PC-9 (cell line): ENCODE measurements at places on chromosomes 1 and 21. TPM values are rescaled to one million over a fixed set of nuclear protein-coding genes. Genes with fewer than 3 reads are reported as not detected.

The GPR161 gene
- 6.0 and 6.7 TPM in 2 replicates for total RNA-seq

DNA sequence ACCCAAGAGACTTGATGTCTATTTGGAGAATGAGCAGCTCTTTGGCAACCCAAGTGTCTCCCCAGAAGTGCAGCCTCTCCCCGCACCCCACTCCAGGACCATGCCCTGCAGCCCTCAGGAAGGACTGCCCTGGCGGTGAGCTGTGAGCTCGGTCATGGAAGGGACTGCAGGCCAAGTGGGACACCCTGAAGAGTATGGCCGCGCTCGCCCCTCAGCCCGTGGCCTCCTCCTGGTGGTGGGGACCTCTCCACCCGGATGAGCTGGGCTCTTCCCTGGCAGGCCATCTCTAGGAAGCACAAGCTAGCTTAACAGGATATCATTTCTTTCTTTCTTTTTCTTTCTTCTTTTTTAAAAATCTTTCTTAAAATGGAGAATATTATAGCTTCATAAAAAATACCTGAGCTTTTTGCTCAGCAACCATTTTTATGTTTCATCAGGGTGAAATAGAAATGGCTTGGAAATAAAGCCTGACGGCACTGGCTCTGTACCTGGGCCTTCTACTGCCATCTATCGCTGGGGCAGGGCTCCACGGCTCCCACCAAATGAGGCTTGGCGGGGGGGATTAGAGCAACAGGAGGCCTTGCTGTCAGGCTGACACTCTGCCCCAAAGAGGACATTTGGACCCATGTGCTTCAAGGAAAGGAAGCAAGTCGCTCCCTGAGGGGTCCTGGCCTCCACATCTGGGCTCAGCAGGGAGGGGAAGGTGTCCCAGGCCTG is 296.2 kb upstream of the VAMP3 start:
- H3K27ac ChIP-seq: no peak overlapping the region
- H3K4me3 ChIP-seq: no peak overlapping the region
- no peak for DNase-seq
- H3K4me1 ChIP-seq: no peaks in the 10 kb centered on the region
- peaks cover 71% of the 10 kb centered on the region for H3K27me3 ChIP-seq
- H3K36me3 ChIP-seq: no peaks in the 10 kb centered on the region

GRCh38 chr1:174583316-174583715 is 135.6 kb downstream of the GPR52 start:
- no peaks in the 10 kb centered on the region for H3K4me1 ChIP-seq
- H3K27ac ChIP-seq: no peak overlapping the region
- H3K4me3 ChIP-seq: no peak overlapping the region
- H3K27me3 ChIP-seq: no peaks in the 10 kb centered on the region
- no peak for DNase-seq

DNA sequence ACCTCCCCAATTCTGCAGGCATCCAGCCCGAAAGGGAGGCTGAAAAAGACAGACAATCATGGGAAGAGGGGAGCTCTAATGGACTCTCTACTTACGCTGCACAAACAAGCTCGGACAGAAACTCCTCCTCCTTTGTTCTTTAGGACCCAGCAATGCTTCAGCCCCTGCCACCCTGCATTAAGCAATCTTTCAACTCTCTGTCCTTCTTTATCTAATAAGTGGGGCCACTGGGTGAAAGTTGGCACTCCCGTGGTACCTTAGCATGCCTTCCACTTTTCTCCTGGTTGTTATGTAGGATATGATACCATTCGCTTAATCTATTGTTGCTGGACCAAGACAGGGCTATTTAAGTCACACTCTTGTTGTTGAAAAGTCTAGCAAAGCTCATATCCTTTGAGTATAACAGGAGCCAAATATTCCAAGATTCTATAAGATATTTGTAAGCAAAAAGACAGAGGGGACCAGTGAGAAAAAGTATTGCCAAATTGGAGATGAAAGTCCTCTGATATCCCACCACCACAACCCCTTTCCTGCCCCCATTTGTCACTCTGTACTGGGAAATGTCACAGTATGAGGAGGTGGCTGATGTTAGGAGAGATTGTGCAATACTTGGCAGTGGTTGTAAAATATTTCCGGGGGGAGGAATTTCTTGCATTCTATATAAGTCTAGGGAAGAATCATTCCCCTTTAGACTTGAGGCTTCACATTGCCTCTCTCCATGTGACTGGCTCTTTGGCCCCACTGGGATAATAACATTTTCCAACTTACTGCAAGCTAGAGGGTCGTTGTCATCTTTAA is 137.3 kb upstream of the GJB5 start:
- DNase-seq: no peak
- no peaks in the 10 kb centered on the region for H3K36me3 ChIP-seq
- H3K27ac ChIP-seq: no peak overlapping the region
- no peak overlapping the region for H3K4me3 ChIP-seq
- peaks cover 48% of the 10 kb centered on the region for H3K27me3 ChIP-seq

GRCh38 chr1:87338566-87338965 is 9.9 kb downstream of the LMO4 start:
- peaks cover 22% of the 10 kb centered on the region for H3K4me1 ChIP-seq
- H3K27me3 ChIP-seq: no peaks in the 10 kb centered on the region
- H3K36me3 ChIP-seq: peaks cover 90% of the 10 kb centered on the region
- H3K4me3 ChIP-seq: no peak overlapping the region

DNA sequence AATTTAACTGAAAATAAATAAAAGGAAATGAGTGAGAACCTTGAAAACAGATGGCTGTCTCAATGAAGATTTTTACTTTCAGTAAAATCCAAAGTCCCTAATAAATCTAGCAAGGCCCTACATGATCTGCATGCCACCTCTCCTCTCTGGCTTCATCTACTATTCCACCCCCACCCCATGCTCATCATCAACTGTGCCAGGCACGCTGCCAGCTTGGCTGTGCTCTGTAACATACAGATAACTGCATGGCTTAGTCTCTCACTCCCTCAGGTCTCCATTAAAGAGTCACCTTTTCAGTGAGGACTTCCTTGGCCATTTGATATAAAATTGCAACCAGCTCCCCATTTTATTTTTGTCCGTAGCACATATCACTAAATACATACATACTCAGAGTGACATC is 26.7 kb downstream of the RGSL1 start:
- no peaks in the 10 kb centered on the region for H3K4me1 ChIP-seq
- H3K27me3 ChIP-seq: peaks cover 15% of the 10 kb centered on the region
- no peak for DNase-seq

DNA sequence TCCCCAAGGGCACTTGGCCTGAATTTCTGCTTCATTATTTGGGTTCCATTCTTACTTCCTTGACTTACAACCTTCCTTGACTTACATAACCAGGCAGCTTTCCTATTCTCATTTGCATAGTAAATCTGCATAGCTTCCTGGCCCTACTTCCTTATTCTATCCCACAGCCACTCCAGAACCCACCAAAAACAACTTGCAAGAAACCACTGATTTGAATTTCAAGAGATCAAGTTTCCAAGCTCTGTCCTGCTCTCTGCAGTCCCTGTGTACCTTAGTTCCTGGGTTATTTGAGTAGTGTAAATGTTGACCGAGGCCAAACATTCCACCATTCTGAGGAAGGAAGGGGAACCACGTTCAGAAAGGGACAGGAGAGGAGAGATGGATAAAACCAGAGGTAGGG is 603.3 kb downstream of the PTPRC start:
- H3K4me3 ChIP-seq: no peak overlapping the region
- H3K27me3 ChIP-seq: no peaks in the 10 kb centered on the region
- no peaks in the 10 kb centered on the region for H3K4me1 ChIP-seq
- no peak for DNase-seq

DNA sequence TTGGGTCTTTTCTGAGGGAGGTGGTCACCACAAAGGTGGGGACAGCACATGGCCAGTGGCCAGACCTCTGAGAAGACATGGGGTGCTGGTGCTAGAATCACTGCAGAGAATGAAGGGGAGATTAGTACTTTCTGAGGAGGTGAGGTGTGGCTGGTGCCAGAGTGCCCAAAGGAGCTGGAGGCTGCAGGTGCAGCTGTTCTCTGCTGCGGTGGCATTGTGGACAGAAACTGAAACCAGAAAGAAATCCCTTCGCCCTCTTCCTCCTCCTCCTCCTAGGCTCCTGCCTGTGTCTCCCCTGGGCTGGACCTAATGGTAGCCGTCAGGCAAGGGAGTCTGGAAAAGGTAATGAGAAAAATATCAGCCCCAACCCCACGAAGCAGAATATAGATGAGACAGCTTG is 261.7 kb downstream of the TM2D1 start:
- no peaks in the 10 kb centered on the region for H3K4me1 ChIP-seq
- H3K27me3 ChIP-seq: no peaks in the 10 kb centered on the region
- H3K4me3 ChIP-seq: no peak overlapping the region
- DNase-seq: no peak

DNA sequence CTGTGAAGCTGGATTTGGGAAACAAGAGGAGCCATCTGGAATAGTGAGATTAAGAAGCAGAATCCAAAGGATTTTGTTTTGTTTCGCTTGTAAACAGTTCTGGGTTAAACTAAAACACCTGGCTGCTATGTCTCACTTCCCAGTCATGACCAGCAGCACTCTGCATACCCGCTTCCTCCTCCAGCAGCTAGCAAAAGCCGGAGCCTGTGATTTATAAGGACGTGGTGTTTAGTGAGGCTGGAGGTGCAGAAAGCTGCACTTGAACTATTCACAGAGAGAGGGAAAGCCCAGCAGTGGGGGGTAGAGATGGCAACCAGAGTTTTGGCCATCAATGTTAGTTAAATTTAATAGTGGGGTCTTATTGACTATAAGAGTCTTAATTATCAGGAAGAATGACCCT is 240.2 kb downstream of the AJAP1 start:
- H3K27me3 ChIP-seq: peaks cover 10% of the 10 kb centered on the region; the same call in 1 of the 2 replicates
- no peak overlapping the region for H3K4me3 ChIP-seq
- H3K27ac ChIP-seq: no peak overlapping the region
- H3K4me1 ChIP-seq: no peaks in the 10 kb centered on the region
- no peaks in the 10 kb centered on the region for H3K36me3 ChIP-seq

DNA sequence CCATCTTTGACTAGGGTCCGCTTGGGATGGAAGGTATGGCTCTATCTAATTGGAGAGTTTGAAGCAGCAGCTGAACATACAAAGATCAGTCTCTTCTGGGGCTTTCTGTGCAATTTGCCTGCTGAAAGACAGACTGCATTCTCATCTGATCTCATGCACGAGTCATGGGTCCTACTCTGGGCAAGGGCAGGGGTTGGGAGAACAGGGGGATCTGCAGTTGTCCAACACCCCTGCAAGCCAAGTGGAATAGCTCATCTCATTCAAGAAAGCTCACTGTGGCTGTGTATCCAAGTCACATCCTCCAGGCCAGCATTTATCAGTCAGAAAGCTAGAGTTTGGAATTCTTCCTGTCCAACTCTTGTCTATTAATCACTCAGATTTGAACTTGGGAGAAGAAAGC is 177.2 kb upstream of the C8B start:
- H3K4me3 ChIP-seq: no peak overlapping the region
- no peaks in the 10 kb centered on the region for H3K36me3 ChIP-seq
- no peaks in the 10 kb centered on the region for H3K4me1 ChIP-seq
- H3K27me3 ChIP-seq: peaks cover 10% of the 10 kb centered on the region; the same call in 1 of the 2 replicates
